ENCODE measurements at places on chromosomes 2 and 18.

DNA sequence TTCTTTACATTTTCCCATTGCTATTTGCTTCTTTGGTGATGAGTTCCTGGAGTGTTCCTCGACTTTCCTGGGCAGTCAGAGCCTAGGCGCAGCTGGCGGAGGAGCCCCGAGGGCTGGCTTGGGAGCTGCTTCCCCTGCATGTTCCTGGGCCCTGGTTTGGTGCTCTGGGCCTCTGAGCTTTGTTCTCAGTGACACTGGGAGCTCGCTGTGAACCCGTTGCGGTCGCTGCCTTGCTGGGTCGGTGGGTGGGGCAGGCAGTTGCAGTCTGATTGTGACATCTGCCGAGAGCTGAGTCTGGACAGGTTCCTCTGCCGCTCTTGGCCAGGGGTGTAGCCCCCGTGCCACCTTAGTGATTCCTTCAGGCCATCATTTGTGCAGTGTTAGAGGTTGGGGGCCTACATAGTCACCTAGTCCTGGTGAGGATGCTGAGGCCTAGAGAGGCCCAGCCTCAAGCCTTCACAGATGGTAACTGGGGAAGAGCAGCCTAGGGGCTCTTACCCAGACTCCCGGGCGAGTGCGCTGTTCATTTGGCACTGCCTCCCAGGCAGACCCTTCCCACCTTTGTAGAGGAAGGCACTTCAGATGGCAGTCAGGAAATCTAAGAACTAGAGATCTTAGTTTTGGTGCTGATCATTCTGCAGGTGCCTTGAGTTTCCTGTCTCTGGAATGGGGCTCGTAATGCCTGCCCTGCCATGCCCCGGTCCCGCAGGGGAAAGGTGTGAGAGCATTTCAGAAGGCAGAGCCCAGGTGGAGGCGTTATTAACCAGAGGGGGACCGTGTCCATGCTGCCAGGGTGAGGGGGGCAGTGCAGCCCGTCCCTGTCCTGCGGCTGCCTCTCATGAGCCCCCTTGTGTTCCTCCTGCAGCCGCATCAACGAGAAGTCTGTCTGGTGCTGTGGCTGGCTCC lies 8.4 kb downstream of the ASB1 start:
- no peak for DNase-seq

DNA sequence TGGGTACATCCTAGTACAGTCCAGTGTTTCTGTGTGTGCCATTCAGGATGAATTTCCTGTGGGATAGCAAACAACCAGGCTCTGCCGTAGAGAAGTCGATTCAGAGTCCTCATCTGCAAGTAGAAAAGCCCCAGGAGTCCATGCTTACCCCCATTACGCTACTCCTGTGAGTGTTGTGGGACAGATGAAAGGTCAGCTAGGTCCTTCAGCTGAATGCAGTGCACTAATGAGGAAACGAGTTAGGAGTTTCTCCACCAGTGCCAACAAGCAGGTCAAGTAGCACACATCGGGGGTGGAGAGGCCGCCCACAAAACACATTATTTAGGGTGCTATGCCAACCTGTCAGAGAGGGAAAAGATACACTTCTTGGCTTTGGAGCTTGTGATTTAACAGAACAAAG lies 2.5 kb upstream of the GPR39 start:
- no peak for DNase-seq

DNA sequence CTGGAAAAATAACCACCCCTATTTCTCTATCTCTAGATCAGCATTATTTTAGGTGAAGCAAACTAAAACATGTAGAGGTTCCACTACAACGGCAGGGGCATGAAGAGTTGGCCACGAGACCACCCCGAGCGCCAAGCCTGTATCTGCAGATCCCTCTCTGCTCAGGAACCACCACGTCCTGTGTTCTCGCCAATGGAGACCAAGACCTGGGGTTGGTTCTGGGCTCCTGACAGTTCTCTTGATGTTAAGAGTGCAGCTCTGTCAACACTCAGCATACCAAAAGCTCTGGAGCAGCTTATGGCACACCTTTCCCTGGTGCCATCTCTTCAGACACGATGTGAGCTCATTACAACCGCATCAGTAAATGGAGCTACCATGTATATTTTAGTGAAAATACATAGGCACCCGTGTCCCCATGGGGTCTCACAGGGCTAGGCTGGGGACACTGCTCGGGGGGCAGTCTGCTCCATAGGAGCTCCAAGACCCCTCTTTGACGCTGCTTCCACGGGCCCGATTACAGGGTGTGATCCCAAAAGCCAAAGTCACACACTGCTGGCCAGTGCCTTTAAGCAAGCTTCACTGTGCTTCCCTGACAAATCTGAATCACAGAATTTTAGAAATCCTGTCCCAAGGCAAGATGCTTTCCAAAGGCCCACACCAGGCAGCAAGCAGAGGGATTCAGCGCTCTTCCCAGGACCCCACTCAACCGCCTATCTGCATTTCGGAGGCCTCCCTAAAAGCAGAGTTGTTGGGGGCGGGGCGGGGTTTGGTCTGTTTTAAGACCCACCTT lies 72.2 kb downstream of the EMILIN2 start:
- no peak for DNase-seq

GRCh38 chr2:210938228-210938627 lies 381.8 kb downstream of the CPS1 start:
- no peak for DNase-seq

DNA sequence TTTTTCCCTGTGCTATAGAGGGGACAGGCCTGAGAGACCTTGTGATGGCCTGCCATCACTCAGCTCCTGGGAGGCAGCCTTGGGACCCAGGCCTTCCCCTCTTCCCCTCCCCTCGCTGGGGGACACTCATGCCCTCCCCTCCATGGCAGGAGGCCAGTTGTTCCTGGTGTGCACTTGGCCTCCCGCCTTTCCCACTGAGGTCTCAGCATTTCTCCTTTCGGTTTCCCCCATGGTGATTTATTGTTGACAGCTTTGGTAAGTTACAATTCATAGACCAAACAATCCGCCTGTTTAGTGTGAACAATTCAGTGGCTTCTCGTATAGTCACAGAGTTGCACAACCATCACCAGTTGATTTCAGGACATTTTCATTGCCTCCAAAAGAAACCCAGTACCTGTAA lies 10.2 kb upstream of the CNDP1 start:
- no peak for DNase-seq

- no peak for DNase-seq
Observed at GRCh38 chr2:166338831-166339339, 36.9 kb downstream of the SCN9A start.

- DNase-seq = no peak
Observed at GRCh38 chr2:8259106-8259840, 422.6 kb upstream of the ID2 start.

DNA sequence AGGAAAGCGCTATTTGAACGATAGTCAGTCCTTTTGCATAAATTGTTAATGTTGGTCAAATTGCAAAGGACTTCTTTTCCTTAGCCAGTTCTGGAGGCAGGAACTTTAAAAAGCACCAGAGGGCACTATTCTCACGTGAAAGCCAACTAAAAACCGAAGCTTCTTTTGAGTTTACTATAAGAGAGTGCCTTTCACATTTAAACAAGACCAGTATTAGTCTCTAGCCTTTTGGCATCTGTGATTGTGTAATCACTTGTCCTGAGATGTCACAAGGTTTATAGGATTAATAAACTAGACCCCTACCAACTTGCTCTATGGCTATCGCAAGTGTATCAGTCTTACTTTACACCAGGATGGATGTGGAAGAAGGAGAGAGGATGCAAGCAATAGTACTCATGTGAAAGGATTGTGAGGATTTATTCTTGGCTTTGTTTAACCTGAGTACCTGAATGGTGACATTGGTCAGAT lies 14.4 kb upstream of the STAT4 start:
- DNase-seq = no peak
